ENCODE measurements at places on chromosomes 2 and 18. TPM values are rescaled to one million over a fixed set of nuclear protein-coding genes. Genes with fewer than 3 reads are reported as not detected.

DNA sequence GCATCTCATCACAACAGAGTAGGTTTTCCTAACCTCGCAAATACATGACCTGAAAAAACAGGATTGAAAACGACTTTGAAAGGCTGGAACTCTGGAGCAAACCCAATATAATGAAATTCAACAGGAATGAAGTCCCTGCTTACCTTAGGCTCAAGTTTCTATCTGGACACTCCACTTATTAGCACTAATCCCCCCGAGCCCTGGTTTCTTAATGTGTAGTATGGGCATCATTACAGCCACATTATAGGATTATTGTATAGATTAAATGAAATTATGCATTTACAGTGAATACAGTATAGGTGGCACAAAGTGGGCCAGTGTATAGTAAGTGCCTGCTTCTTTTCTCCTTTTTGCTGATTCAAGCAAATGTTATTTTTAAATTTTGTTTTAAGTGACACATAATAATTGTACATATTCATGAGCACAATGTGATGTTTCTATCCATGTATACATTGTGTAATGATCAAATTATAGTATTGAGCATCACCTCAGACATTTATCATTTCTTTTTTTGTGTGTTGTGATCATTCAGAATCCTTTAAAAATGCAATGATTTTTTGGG, 114.7 kb upstream of the THOC1 start:
- H3K27me3 ChIP-seq = peaks cover 5% of the 10 kb centered on the region
- no peak overlapping the region for H3K27ac ChIP-seq
- H3K36me3 ChIP-seq = no peaks in the 10 kb centered on the region
- no peak overlapping the region for H3K4me3 ChIP-seq
- H3K4me1 ChIP-seq = no peaks in the 10 kb centered on the region
- DNase-seq = no peak

- no peak for DNase-seq
- peaks cover 3% of the 10 kb centered on the region for H3K4me1 ChIP-seq
- H3K36me3 ChIP-seq = peaks cover 22% of the 10 kb centered on the region
Observed at GRCh38 chr2:238262496-238263122, 22.8 kb upstream of the HES6 start.

- no peak for DNase-seq
- H3K36me3 ChIP-seq = no peaks in the 10 kb centered on the region
- peaks cover 25% of the 10 kb centered on the region for H3K4me1 ChIP-seq
- H3K4me3 ChIP-seq = no peak overlapping the region
- H3K27ac ChIP-seq = no peak overlapping the region
Observed at GRCh38 chr2:74578408-74578807, 23.9 kb downstream of the DOK1 start.

DNA sequence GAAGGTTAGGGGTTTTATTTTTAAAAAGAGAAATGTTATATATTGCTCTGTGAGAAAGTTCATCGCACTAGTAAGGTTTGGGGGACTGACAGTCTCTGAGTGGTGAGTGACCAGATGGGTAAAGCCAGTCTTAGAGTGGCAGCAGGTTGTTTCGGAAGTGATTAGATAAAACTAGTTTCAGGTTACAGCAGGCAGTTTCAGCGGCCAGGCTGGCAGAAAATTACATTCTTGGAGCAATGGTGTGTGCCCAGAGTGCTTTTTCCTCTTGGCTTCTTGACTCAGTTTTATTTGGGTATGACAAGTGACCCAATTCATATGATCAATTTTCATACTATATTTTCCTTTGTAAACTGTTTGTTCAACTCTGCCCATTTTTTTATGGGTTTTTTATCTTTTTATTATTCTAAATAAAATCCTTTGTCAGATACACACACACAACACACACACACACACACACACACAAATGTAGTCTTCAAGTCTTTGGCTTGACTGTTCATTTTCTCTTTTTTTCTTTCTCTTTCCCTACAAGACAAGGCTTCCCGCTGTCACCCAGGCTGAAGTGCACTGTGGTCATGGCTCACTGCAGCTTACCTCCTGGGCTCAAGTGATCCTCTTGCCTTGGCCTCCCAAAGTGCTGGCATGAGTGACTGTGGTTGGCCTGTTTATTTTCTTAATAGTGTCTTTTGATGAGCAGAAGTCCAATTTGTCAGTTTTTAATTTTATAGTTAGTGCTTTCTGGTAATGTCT, 30.9 kb downstream of the RALBP1 start:
- DNase-seq = no peak
- no peak overlapping the region for H3K27ac ChIP-seq
- no peak overlapping the region for H3K4me3 ChIP-seq
- peaks cover 14% of the 10 kb centered on the region for H3K36me3 ChIP-seq
- peaks cover 16% of the 10 kb centered on the region for H3K4me1 ChIP-seq
- H3K27me3 ChIP-seq = no peaks in the 10 kb centered on the region

Gene LAMA3
- 0.10 TPM for total RNA-seq

Gene SIX2
- not detected for total RNA-seq

GRCh38 chr2:163191372-163191771, 352.8 kb upstream of the KCNH7 start:
- H3K36me3 ChIP-seq = no peaks in the 10 kb centered on the region
- no peaks in the 10 kb centered on the region for H3K27me3 ChIP-seq
- H3K4me1 ChIP-seq = no peaks in the 10 kb centered on the region
- H3K4me3 ChIP-seq = no peak overlapping the region
- no peak overlapping the region for H3K27ac ChIP-seq
- DNase-seq = peak; percentile 17

Gene SCYGR6
- total RNA-seq = not detected

DNA sequence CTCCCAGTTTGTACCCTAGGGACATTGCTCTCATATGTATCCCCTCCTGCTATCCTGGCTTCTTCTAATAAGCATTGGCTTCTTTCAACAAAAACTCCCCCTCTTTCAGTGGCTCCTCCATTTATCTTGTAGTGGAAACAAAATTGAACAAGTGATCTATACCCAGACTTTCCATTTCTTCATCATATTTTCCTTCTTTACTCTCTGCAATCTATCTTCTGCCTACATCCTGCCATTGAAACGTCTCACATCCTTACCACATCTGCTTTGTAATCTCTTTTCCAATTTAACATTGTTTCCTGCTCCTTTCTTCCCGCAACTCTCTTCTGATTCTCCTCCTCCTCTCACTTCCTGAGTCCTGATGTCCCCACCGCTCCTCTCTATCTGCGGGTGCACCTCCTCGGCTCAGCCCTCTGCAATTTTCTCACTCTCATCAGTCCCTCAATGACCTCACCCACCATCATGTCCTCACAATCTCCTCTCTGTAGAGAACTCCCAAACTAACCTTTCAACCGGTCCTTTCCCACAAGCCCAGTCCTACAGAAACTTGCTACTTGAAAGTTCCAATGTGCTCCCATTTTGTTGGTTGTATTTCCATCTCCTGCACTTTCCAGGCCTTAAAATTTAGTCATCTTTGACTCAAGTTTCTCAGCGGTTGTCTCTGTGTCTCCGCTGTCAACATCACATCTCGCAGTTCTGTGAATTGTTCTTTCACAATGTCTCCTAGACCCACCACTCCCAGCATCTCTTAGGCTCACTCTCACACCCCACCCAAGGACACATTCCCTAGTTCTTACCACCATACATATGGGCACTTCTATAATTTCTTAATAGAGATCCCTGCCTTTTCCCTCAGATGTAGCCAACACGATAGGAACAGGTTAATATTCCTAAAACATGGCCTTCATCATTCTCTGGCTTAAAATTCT, 24.0 kb downstream of the MAP3K19 start:
- no peak for DNase-seq
- H3K4me3 ChIP-seq = no peak overlapping the region
- no peak overlapping the region for H3K27ac ChIP-seq
- H3K36me3 ChIP-seq = no peaks in the 10 kb centered on the region
- H3K27me3 ChIP-seq = no peaks in the 10 kb centered on the region

- no peaks in the 10 kb centered on the region for H3K36me3 ChIP-seq
- no peak overlapping the region for H3K4me3 ChIP-seq
- H3K27me3 ChIP-seq = no peaks in the 10 kb centered on the region
- DNase-seq = no peak
- H3K4me1 ChIP-seq = no peaks in the 10 kb centered on the region
Observed at GRCh38 chr18:48623468-48624235, 84.8 kb downstream of the CTIF start.

GRCh38 chr2:105237045-105237765, 4.3 kb upstream of the GPR45 start:
- H3K4me3 ChIP-seq = peak overlapping the region; percentile 15
- DNase-seq = peak; percentile 30
- H3K27ac ChIP-seq = no peak overlapping the region
- peaks cover 7% of the 10 kb centered on the region for H3K27me3 ChIP-seq
- peaks cover 24% of the 10 kb centered on the region for H3K4me1 ChIP-seq
- no peaks in the 10 kb centered on the region for H3K36me3 ChIP-seq

DNA sequence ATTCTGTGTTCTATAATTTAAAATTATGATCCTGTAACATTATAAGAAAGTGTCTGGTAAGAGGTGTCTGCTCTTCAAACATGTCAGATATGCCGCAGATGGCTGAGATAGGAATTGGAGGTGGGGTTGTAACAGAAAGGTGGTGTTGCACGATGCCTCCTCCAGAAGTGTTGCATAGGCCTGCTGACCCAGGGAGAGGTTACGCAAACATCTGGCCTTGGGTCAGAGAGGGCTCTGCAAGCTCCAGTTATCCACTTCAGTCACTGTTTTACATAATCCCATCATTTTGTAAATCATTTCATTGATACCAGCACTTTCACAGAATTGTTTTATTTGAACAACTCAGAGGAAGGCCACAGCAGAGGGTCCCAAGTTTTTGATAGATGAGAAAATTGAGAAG, 256.5 kb downstream of the OSR1 start:
- no peak for DNase-seq
- no peak overlapping the region for H3K4me3 ChIP-seq
- H3K27ac ChIP-seq = no peak overlapping the region
- H3K27me3 ChIP-seq = no peaks in the 10 kb centered on the region
- H3K36me3 ChIP-seq = no peaks in the 10 kb centered on the region

DNA sequence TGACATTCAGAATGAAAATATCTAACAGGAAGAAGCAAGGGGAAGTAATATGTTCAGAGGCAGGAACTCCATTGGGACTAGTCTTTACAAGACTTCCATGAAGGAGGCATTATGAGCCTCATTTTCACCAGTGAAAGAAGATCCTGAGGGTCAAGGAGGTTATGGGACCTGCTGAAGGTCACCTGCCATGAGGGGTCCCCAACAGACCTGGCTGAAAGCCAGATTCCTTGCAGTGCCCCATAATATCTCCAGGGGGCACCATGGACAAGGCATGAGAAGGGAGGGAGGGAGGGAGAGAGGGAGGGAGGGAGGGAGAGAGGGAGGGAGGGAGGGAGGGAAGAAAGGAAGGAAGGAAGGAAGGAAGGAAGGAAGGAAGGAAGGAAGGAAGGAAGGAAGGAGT, 27.9 kb downstream of the XDH start:
- DNase-seq = no peak
- no peaks in the 10 kb centered on the region for H3K27me3 ChIP-seq
- no peak overlapping the region for H3K27ac ChIP-seq
- H3K36me3 ChIP-seq = no peaks in the 10 kb centered on the region

DNA sequence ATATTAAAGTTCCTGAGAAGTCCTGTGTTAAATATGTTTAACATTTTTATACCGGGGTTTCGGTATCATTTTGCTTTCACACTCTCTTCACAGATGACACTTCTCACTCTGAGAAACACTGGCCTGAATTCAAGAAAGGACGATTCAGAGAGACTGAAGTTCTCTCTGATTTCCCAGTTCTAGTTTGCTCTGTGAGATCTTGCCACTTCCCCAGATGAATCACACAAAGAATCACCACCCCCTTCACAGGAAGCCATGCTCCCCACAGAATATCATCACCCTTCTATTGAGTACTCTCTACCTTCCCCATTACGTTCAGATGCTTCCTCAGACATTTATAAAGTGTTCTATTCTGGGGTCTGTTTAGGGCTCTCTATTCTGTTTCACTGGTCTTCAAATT, 16.1 kb upstream of the CD207 start:
- DNase-seq = peak; percentile 71
- no peaks in the 10 kb centered on the region for H3K27me3 ChIP-seq
- no peak overlapping the region for H3K4me3 ChIP-seq
- peak overlapping the region; percentile 83 for H3K27ac ChIP-seq
- H3K4me1 ChIP-seq = peaks cover 28% of the 10 kb centered on the region

All from activated naive CD4-positive, alpha-beta T cell treated with anti-CD3 and anti-CD28 coated beads for 36 hours (primary cell).